ENCODE measurements at places on chromosomes 16 and 17. TPM values are rescaled to one million over a fixed set of nuclear protein-coding genes. Genes with fewer than 3 reads are reported as not detected.

DNA sequence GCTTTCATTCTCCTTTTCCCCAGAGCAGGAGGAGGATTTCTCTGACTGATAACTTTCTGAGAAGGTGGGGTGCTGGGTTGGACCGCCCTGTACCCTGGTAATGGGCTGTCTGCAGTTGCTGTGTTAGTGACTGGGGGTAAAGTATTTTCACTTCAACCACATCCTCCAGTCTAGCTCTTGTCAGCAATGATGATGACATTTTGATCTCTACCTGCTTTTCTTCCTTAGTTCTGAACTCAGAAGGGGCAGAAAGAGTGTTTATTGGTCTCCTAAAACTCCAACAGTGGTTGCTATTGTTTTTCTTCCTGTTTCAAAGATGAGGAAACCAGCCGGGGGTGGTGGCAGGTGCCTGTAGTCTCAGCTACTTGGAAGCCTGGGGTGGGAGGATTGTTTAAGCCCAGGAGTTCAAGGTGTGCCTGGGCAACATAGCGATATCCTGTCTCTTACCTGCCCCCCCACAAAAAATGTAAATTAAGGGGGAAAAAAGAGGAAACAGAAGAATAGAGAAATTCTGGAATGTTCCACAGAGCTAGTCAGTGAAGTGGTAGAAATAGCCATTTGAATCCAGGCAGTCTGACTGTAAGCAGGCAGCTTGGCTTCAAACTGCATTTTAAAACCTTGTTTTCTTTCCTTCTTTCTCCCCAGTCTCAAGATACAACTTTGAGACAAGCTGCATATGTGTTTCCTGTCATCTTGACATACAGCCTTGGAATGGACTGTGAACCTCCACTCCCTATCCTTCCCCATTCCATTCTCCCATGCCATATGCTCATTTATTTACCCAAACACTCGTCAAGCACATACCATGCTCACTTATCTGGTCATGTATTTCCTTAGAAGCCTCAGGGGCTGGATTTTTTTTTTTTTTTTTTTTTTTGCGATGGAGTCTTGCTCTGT lies 3.3 kb upstream of the N4BP1 start:
- peak; percentile 61 for DNase-seq

DNA sequence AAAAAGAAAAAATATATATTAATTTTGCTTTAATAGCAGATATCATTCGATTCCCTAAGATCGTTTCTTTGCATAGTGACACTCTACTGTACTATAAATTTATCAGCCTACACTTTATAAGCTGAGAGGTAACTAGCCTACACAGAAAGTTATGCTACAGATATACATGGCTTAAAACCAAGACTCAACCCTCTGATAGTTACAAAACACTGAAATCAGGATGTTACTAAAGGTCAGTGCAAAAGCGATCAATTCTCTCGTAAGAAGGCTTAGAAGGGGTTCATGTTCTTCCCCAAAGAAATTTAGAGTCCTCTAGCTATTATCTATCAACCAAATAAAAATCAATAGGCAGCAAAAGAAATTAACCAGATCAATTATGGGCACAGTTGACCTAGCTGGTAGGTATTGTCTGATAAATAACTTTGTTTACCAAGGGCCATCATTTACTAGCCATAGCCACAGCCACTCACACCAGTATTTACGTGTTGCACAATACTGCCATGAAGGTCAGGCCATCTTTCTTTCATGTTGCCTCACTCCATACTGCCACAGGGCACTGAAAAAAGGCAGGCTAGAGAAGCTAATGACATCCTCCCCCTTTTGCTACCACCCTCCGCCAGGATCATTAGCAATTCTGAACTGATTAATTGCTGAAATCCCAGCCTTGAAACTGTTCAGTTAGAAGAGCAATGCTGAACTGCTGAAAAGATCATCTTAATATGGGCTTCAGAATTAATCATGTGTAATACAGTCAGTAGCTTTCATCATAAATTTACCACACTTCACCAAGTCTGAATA lies 43.7 kb downstream of the RND2 start:
- DNase-seq, result no peak

- DNase-seq, result peak; percentile 79
These were observed 233.6 kb downstream of the SEC14L1 start for GRCh38 chr17:77374170-77374936.

- DNase-seq, result no peak
These were observed at the start of gene HOXB9 for GRCh38 chr17:48626245-48627117. HOXB9 (minus strand) TSS chr17:48626358; CDS start chr17:48626269, 89 bp downstream.

GRCh38 chr16:81542609-81543570 lies 98.3 kb downstream of the CMIP start:
- DNase-seq, result no peak

DNA sequence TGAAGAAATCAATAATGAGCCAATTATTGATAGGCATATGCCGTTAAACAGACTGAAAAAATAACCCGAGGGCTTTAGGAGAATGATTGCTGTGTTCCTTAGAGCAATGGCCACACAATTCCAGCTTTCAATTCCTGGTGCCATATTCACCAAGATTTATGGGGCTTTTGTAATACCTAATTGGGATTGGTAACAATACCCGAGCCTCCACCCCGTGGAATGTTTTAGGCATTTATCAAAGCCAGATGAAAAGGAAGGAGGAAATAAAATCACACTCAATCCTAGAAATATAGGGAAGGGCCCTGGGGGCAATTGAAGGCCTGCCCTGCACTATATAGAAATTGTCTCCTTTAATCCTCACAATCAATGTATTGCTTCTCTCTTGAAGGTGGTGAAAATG lies 42.1 kb upstream of the MLYCD start:
- no peak for DNase-seq

DNA sequence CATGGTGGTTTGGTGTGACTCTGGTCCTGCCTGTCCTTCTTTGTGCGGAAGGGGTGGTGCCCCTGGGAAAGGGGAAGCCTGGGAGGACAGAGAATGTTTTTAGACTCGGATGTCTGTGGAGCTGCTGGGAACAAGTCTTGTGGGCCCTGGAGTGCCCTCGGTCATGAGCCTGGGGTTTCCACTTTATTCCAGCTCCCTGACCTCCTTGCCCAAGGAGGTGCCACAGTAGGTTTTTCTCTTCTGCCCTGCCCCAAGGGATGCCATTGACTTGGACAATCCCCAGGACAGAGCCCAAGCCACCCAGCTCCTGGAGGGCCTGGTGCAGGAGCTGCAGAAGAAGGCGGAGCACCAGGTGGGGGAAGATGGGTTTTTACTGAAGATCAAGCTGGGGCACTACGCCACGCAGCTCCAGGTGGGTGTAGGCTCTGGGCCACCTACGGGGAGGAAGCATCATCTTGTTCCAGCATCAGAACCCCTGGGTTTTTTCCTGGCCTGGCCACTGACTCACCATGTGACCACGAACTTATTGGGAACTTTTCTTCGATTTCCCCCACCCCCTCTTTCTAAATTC lies 1.4 kb downstream of the STAT5A start:
- DNase-seq, result peak; percentile 86

DNA sequence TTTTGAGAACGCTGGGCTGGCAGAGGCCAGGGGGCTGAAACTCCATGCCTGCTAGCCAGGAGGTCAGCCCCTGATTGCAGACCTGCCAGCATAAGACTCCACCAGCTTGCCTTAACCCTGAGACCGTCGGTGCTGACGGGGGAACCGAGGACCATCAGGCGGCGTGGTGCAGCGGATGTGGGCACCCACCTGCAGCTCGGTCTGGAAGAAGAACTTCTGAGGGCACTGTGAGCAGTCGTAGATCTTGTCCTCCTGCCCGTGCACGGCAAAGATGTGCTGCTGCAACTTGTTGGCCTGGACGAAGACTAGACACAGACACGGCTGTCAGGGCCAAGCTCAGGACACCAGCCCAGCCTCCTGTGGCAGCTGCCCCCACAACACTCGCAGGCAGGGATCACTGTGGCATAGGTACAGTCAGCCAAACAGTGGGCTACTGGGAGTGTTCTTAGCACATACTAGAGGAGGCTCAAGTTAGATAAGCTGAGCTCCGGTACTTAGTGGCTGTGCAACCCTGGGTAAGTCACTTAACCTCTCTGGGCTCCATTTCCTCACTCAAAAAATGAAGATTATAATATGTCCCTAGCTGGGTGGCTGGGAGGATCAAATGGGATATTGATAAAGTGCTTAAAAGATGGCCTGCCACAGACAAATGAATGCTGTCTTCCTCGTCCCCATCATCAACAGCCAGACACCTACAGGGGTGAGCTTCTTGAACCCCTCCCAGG lies 150.0 kb downstream of the C16orf78 start:
- no peak for DNase-seq

DNA sequence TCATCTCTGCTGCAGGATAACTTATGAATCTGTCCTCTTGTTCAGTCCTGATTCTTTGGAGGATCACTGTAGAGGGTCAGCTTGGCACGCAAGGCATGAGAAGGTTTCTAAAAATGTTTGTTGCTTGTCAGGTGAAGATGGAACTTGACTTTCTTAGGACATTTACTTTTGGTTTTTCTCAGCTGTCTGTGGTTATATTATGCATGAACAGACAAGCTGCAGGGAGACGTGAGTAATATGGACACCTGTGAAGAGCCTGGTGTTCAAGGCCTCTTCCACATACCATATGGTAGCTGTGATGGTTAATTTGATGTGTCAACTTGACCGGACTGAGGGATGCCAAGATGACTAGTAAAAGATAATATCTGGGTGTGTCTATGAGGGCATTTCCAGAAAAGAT lies 270.2 kb upstream of the CPHXL start:
- DNase-seq, result no peak

DNA sequence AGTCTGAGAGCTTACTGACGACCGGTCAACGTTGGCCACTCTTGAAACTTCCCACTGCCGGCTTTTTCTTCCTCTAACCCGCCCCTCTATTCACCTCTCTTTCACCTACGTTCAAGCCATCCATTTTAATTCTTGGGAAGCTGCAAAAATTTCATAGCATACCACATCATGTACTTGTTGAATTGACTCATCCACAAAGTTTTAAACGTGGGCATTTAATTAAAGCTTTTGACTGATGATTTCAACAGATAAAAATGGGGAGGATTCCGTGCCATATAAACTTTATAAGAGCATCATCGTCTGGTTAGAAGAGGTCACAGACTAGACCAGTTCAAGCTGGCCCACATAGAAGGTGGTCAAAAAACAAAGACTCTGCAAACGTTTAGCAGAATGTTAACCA lies 22.5 kb downstream of the VPS53 start:
- DNase-seq, result no peak

DNA sequence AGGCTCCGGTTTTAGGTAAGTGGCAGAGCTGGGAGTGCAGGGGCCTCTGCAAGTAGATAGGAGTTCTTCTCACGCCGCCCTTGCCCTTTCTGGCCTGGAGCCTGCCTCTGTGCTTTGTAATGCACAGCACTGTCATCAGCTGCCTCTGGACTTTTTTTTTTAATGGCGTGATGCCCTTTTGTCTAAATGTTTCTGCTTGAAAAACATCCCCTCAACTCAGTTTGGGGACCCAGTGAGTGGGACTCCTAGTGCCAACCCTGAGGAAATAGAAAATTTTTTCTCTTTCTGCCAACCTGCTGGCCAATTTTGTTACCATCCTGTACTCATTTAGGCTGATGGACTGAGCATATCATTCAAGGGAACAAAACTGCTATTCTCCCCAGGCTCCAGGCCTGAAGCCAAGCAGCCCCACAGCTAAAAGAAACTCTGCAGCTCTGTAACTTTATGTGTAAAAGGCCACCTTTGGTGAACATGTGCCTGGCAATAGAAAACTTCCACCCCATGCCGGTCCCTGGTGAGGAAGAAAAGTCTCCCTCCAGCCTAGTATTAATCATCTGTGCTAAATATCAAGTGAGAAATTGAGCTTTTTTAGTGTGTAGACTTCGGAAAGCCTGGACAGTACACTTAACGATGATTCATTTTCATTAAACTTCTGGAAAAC lies 22.5 kb downstream of the SLC6A2 start:
- DNase-seq, result no peak

DNA sequence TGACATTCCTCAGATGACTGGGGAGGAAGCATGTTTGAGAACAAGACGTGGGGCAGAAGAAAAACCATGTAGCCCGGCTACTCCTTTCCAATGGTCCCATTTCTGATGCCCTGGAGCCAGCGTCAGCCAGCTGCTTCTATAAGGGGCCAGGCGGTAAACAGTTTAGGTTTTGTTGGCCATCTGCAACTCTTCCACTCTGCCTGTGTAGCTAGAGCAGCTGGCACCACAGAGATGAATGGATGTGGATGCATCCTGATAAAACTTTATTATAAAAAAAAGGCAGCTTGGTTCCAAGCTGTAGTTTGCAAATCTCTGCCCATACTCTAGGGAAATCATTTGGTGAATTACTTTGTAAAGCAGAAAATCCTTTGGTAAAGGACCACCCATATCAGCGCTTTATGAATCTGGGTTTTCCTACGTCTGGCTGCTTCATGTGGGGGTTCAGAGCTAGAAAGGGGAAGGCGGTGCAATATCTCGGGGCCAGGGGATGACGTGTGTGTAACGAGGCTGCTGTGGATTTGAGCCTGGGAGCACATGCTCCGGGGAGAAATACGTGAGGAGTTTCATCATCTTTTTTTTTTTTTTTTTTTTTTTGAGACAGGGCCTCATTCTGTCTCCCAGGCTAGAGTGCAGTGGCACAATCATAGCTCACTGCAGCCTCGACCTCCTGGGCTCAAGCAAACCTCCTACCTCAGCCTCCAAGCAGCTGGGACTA lies 3.4 kb upstream of the SRL start:
- DNase-seq, result no peak

GRCh38 chr16:3730161-3731125 lies 13.1 kb upstream of the TRAP1 start:
- DNase-seq, result no peak

DNA sequence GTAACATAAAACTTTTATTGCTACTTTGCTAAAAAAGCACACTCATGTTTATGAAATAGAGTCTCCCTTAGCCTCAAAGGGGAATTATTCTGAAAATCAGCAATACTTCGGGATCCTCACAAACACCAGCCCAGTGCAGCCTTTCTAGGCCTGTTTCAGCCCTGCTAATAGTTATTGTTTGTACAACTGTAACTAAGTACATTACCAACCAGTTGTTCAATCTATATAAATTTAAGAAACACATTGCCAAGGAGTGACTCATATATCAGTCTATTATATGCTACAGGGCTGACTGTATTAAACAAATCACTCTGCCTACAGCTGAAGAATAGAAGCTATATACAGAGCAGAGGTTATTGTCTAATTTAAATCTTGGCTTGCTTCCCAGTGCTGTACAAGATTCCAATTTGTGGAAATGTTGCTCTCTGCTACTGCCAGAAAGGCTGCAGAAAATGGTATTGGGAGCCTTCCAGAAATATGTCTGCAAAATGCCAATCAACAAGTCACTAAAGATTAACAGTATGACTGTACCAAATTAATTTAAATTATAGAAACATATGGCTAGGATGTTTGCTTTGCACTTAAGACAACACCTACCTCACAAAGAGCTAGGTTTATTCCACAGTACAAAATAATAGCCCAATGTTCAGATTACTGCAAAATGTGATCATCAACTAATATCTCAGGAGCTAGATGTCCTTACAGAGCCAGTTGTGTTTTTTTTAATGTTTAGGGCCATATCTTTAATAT lies 49.7 kb downstream of the TOX3 start:
- DNase-seq, result no peak

The MMP25 gene
- 0.30 TPM for total RNA-seq

The TMED6 gene
- not detected for total RNA-seq

The TBC1D3E gene
- total RNA-seq, result not detected

The ZNF750 gene
- total RNA-seq, result 202 TPM

The SMIM36 gene
- total RNA-seq, result not detected
